ENCODE measurements at places on chromosomes 6 and 20.

- no peak for DNase-seq
Measured at GRCh38 chr6:118917546-118918328, 17.2 kb downstream of the MCM9 start.

DNA sequence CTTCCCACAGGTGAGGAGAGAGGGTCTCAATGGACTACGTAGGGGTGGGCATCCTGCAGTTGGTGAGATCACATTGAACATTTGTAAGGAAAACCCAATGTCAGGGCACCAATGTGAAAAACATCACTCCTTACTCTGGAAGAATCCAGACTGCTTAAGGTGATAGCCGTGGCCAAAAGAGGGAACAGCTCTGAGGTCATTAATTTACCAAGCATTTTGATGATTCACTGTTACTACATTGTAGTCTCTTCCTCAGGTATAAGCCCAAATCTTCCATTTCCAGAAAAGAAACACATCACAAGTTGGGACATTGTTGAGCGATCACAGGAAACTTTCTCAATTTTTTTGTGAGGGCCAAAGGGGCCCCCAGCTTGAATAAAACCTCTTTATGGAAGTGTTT is 61.1 kb upstream of the SPTLC3 start:
- DNase-seq = no peak

- no peak for DNase-seq
Measured at GRCh38 chr6:17831135-17831534, 124.4 kb upstream of the NUP153 start.

- DNase-seq = no peak
Measured at GRCh38 chr6:20533746-20534294, 437 bp upstream of the CDKAL1 start.

DNA sequence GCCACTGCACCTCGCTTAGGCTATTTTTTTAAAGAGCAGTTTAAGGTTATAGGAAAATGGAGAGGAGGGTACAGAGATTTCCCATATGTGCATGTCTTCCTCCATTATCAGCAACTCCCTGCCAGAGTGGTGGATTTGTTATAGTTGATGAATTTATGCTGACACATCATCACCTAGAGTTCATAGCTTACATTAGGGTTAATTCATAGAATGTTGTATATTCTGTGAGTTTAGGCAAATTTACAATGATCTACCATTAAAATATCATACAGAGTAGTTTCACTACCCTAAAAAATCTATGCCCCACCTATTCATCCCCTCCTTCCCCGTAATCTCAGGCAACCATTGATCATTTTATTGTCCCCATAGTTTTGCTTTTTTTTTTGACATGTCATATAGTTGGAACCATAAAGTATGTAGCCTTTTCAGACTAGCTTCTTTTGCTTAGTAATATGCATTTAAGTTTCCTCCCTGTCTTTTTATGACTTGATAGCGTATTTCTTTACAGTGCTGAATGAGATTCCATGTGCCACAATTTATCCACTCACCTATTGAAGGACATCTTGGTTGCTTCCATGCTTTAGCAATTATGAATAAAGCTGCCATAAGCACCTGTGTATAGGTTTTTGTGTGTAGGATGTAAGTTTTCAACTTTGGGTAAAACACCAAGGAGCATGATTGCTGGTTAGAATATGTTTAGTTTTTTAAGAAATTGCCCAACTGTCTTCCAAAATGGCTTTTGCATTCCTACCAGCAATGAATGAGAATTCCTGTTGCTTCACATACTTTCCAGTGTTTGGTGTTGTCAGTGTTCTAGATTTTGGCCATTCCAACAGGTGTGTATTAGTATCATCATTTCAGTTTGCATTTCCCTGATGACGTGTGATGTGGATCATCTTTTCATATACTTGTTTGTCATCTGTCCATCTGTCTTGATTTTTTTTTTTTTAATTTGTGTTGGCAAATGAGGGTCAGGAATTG is 60.2 kb downstream of the NCOA3 start:
- DNase-seq = no peak

Measured in HEK293T (cell line).